Large intestine (tissue), 12 donors: ENCODE measurements at places on chromosomes 1 and 21. TPM values are rescaled to one million over a fixed set of nuclear protein-coding genes. Genes with fewer than 3 reads are reported as not detected.

F5 gene
- 0.30 TPM for polyA plus RNA-seq

MAN1C1 gene
- 21.2 TPM for polyA plus RNA-seq

LRRC71 gene
- polyA plus RNA-seq = 0.28 TPM

CELA3A gene
- polyA plus RNA-seq = 0.25 TPM

CCDC27 gene
- polyA plus RNA-seq = 0.03 TPM

LCA5L gene
- polyA plus RNA-seq = 2.0 TPM

GRHL3 gene
- 0.54 TPM for polyA plus RNA-seq

HSPG2 gene
- 70.4 TPM for polyA plus RNA-seq

TSPAN1 gene
- 17.8 TPM for polyA plus RNA-seq

TENT5C gene
- 10.4 TPM for polyA plus RNA-seq

CCDC30 gene
- 5.0 TPM for polyA plus RNA-seq

UBXN11 gene
- 40.1 TPM for polyA plus RNA-seq

BECN2 gene
- not detected for polyA plus RNA-seq

CELSR2 gene
- 11.3 TPM for polyA plus RNA-seq

DNA sequence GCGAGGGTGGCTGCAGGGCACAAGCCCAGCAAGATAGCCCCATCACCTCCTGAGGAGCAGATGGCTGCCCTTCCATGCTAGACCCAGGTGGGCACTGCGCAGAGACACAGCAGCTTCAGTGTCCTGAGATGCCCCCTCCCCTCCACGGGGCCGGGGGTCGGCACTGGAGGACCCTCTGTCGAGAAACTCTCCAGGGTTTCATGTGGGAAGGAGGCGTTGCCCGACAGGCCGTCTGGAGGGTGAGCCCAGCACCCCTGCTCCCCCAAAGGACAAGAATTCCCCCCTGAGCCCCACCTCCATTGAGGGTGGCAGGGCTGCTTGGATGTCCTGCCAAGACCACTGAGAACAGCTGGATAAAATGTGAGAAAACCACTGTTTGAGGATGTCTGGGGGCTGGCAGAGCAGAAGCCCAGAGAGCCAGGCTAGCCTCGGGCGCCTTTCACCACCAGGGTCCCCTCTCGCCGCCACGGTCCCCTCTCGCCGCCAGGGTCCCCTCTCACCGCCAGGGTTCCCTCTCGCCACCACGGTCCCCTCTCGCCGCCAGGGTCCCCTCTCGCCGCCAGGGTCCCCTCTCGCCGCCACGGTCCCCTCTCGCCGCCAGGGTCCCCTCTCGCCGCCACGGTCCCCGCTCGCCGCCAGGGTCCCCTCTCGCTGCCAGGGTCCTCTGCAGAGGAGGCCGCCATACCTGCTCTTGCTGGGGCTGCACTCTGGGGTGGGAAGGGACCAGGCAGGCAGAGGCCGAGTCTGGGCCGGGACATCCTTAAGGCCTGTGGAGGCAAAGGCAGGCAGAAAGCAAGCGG, 44.2 kb downstream of the SLC19A1 start:
- no peak overlapping the region for H3K27ac ChIP-seq
- no peaks in the 10 kb centered on the region for H3K4me1 ChIP-seq
- no peak overlapping the region for H3K4me3 ChIP-seq
- H3K27me3 ChIP-seq = no peaks in the 10 kb centered on the region

- H3K36me3 ChIP-seq = no peaks in the 10 kb centered on the region
- H3K27ac ChIP-seq = no peak overlapping the region
- peaks cover 3% of the 10 kb centered on the region for H3K27me3 ChIP-seq
- no peak overlapping the region for H3K4me3 ChIP-seq
These were observed 27.4 kb upstream of the CAMTA1 start for GRCh38 chr1:6757719-6758435.

GRCh38 chr1:17207540-17207939, 2.6 kb downstream of the PADI1 start:
- H3K4me3 ChIP-seq = no peak overlapping the region
- no peaks in the 10 kb centered on the region for H3K27me3 ChIP-seq
- no peak overlapping the region for H3K27ac ChIP-seq

- H3K27ac ChIP-seq = no peak overlapping the region
- H3K4me1 ChIP-seq = no peaks in the 10 kb centered on the region
- no peak for DNase-seq
These were observed 18.5 kb upstream of the ADARB1 start for GRCh38 chr21:45055861-45056260.

GRCh38 chr1:240343966-240344365, 252.3 kb downstream of the FMN2 start:
- H3K27me3 ChIP-seq = no peaks in the 10 kb centered on the region
- no peak for DNase-seq
- H3K36me3 ChIP-seq = no peaks in the 10 kb centered on the region

- no peaks in the 10 kb centered on the region for H3K27me3 ChIP-seq
- no peak overlapping the region for H3K4me3 ChIP-seq
- no peak for DNase-seq
- H3K36me3 ChIP-seq = no peaks in the 10 kb centered on the region
These were observed 96.6 kb downstream of the DISC1 start for GRCh38 chr1:231723146-231723545.

- DNase-seq = no peak
- no peak overlapping the region for H3K27ac ChIP-seq
- no peaks in the 10 kb centered on the region for H3K4me1 ChIP-seq
- H3K27me3 ChIP-seq = no peaks in the 10 kb centered on the region
- no peaks in the 10 kb centered on the region for H3K36me3 ChIP-seq
These were observed 92.1 kb downstream of the DDAH1 start for GRCh38 chr1:85372683-85373377.

DNA sequence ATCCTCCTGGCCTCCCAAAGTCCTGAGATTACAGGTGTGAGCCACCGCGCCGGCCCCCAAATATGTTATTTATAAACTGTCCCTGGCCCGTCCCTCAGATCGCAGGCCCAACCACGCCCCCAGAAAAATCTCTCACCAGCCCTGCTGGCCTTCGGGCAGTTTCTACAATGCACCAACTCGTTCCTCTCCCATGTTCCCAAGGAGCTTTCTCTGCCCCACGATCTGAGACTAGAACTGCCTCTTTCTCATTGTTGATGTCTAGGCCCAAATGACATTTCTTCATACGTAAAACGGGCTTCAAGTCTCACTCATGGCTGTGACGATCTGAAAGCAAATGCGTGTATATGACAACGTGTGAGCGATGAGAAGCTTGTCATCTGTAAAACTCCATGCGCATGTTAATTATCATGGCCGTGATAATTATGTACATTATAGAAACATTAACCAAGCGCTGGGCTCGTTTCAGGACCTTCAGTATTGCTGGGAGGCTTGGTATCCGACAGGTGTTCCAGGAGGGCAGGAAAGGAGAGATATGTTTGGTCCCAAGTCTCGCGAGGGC, 748 bp upstream of the NIPAL3 start:
- peak overlapping the region; percentile 72 for H3K4me3 ChIP-seq
- peak overlapping the region; percentile 67 for H3K27ac ChIP-seq
- H3K36me3 ChIP-seq = peaks cover 4% of the 10 kb centered on the region
- no peaks in the 10 kb centered on the region for H3K27me3 ChIP-seq
- H3K4me1 ChIP-seq = peaks cover 29% of the 10 kb centered on the region
- DNase-seq = no peak

GRCh38 chr1:9606948-9607347, 18.2 kb downstream of the TMEM201 start:
- H3K4me1 ChIP-seq = no peaks in the 10 kb centered on the region
- H3K4me3 ChIP-seq = no peak overlapping the region
- H3K27ac ChIP-seq = no peak overlapping the region
- peaks cover 75% of the 10 kb centered on the region for H3K36me3 ChIP-seq
- no peaks in the 10 kb centered on the region for H3K27me3 ChIP-seq

GRCh38 chr1:218164930-218165700, 120.0 kb upstream of the RRP15 start:
- peaks cover 43% of the 10 kb centered on the region for H3K27me3 ChIP-seq
- no peak overlapping the region for H3K27ac ChIP-seq
- H3K36me3 ChIP-seq = no peaks in the 10 kb centered on the region
- H3K4me1 ChIP-seq = no peaks in the 10 kb centered on the region

- H3K4me3 ChIP-seq = peak within 1 kb of the TSS; percentile 43
- peaks cover 10% of the 10 kb centered on the region for H3K4me1 ChIP-seq
- peak; percentile 59 for DNase-seq
- H3K27ac ChIP-seq = no peak within 1 kb of the TSS
- H3K27me3 ChIP-seq = peaks cover 68% of the 10 kb centered on the region
- H3K36me3 ChIP-seq = no peaks in the 10 kb centered on the region
These were observed at the start of gene SYT2 for GRCh38 chr1:202710070-202711045. Gene SYT2 (minus strand): TSS chr1:202710454. CDS start chr1:202605772, 104,682 bp downstream.

- no peaks in the 10 kb centered on the region for H3K36me3 ChIP-seq
- H3K4me3 ChIP-seq = no peak overlapping the region
- H3K27me3 ChIP-seq = no peaks in the 10 kb centered on the region
- no peaks in the 10 kb centered on the region for H3K4me1 ChIP-seq
These were observed 141.8 kb upstream of the PBX1 start for GRCh38 chr1:164417016-164417704.

- H3K4me3 ChIP-seq = peak within 1 kb of the TSS; percentile 66
- peak within 1 kb of the TSS; percentile 61 for H3K27ac ChIP-seq
These were observed at the start of gene HLCS for GRCh38 chr21:36966066-36966820. Gene HLCS (minus strand): TSS chr21:36966669. CDS start chr21:36966638, 31 bp downstream.

DNA sequence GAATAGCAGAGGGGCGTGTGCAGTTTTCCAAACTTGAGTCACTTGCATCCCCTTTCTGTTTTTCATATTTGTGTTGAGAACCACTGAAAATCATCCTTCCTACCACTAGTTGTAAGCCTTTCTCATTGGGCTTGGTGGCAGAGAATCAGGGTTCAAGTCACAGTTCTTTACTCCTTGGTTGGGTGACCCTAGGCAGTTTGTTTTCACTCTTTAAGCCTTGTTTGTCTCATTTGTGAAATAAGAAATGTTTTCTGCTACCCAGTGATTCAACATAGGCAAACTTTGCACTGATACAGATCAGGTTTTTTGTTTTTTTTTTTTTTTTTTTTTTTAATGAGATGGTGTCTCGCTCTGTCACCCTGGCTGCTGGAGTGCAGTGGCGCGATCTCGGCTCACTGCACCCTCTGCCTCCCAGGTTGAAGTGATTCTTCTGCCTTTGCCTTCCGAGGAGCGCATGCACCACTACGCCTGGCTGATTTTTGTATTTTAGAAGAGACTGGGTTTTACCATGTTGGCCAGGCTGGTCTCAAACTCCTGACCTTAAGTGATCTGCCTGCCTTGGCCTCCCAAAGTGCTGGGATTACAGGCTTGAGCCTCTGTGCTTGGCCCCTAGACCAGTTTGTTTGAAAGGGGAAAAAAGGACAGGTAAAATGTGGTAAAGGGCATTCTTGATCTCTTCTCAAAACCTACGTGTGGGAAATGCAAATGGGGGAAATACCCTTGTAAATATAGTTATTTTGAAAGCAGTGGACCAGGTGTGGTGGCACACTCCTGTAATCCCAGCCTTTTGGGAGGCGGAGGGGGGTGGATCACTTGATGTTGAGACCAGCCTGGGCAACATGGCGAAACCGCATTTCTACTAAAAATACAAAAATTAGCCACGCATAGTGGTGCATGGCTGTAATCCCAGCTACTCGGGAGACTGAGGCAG, 3.2 kb downstream of the CLIC4 start:
- peaks cover 3% of the 10 kb centered on the region for H3K27me3 ChIP-seq
- H3K27ac ChIP-seq = no peak overlapping the region
- no peaks in the 10 kb centered on the region for H3K36me3 ChIP-seq
- no peak overlapping the region for H3K4me3 ChIP-seq

DNA sequence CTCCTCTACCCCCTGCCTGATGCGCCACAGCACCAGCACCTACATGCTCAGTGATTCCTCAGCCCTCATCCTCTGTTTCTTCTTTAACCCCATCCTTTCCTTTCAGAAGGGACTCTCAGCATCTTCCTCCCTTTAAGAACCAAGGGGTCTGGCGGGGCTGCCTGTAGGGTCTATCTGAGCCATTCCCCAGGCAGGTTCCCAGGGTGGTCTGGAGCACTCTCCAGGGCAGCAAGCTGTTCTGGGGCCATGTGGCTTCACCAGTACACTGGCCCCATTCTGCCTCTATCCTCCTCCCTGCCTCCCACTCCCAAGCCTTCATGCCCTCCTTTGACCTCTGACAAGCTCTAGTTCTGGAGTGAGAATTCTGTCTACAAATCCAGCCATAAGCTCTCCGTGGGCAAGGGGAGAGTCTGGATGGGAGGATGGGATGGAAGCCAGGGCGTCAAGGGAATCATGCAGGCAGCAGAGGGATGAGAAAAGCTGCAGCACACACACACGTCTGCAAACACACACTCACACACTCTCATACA, 10.4 kb downstream of the BATF3 start:
- no peaks in the 10 kb centered on the region for H3K36me3 ChIP-seq
- peaks cover 17% of the 10 kb centered on the region for H3K27me3 ChIP-seq
- no peak overlapping the region for H3K4me3 ChIP-seq
- H3K4me1 ChIP-seq = no peaks in the 10 kb centered on the region
- H3K27ac ChIP-seq = no peak overlapping the region
- DNase-seq = no peak

DNA sequence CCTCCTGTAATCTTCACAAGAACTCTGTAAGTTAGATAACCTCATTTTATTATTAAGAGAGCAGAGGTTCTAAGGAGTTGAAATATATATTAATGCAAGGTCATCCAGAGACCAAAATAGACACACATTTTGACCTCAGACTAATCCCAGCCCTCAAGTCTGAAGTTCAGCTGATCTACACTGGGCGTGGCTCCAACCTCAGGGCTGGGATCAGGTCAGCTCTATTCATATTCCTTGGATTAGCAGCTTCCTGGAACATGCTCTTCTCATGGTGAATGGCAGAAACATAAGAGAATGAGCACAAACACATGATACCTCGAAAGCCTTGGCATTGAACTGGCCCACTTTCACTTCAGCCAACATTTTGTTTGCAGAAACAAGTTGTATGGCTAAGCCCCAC, 200.8 kb upstream of the ST6GALNAC5 start:
- DNase-seq = peak; percentile 81
- peak overlapping the region; percentile 1 for H3K27ac ChIP-seq
- no peaks in the 10 kb centered on the region for H3K27me3 ChIP-seq
- H3K4me1 ChIP-seq = peaks cover 7% of the 10 kb centered on the region
- H3K36me3 ChIP-seq = no peaks in the 10 kb centered on the region
- no peak overlapping the region for H3K4me3 ChIP-seq

- no peak overlapping the region for H3K27ac ChIP-seq
- H3K27me3 ChIP-seq = peaks cover 20% of the 10 kb centered on the region
- peaks cover 8% of the 10 kb centered on the region for H3K4me1 ChIP-seq
- H3K4me3 ChIP-seq = no peak overlapping the region
- DNase-seq = no peak
These were observed 35.9 kb upstream of the KIF21B start for GRCh38 chr1:201059401-201059800.

DNA sequence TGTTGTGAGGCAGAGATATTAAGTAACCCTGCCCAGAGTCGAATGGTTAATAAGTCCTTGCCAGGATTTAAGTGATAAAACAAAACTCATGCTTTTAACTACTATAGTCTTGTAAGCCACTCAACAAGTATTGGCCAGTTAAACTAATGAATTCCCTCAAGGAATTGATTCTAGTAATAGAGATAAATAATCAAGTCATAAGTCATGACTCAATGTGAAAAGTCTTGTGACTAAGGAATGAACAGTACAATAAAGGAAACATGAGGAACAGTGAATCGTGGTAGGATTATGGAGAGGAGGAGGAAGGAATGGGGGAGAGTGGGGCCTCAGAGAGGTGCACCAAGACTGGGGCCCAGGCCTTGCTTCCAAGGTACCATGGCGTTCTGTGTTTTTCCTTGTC, 104.7 kb downstream of the FGGY start:
- H3K27me3 ChIP-seq = no peaks in the 10 kb centered on the region
- H3K4me3 ChIP-seq = no peak overlapping the region
- H3K27ac ChIP-seq = no peak overlapping the region

GRCh38 chr1:156089704-156090103, 7.4 kb upstream of the MEX3A start:
- H3K36me3 ChIP-seq = peaks cover 4% of the 10 kb centered on the region
- no peaks in the 10 kb centered on the region for H3K4me1 ChIP-seq
- DNase-seq = no peak
- no peak overlapping the region for H3K27ac ChIP-seq
- no peaks in the 10 kb centered on the region for H3K27me3 ChIP-seq
- no peak overlapping the region for H3K4me3 ChIP-seq
